ENCODE measurements at places on chromosomes 1 and 21.

- DNase-seq = no peak
Measured at GRCh38 chr1:46575300-46575699, 23.9 kb upstream of the KNCN start.

- no peak for DNase-seq
Measured at GRCh38 chr1:218964471-218965185, 209.1 kb upstream of the LYPLAL1 start.

DNA sequence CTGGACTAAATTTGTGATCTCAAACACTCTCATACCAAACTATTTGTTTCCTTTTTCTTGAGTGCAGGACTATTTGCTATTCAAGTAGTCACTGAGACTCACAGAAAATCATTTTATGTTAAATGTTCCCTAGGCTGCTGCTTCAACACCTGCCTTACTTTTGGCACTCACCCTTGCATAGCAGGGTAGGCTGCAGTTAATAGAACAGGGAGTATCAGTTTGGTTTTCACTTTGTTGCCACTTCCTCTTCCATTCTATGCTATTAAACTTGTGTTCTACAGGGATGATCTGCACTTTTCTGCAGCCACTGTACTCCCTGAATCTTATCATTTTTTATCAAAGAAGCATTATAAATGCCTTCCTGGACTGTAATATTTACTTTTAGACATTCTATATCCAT is 148.7 kb upstream of the PRMT6 start:
- no peak for DNase-seq

- DNase-seq = no peak
Measured at GRCh38 chr1:202553560-202554038, 156.7 kb downstream of the SYT2 start.

All from stimulated activated naive CD8-positive, alpha-beta T cell treated with anti-CD3 and anti-CD28 coated beads, Interleukin-15, Interleukin-2, amounts not matched to agents 100 U/mL and 50 U/mL, for 24 hours (primary cell).